ENCODE measurements at places on chromosomes 3 and 15. TPM values are rescaled to one million over a fixed set of nuclear protein-coding genes. Genes with fewer than 3 reads are reported as not detected.

- no peak for DNase-seq
These were observed 668 bp downstream of the MRAS start for GRCh38 chr3:138348754-138349739.

GRCh38 chr15:31266712-31267111 lies 59.9 kb upstream of the KLF13 start:
- no peak for DNase-seq

DNA sequence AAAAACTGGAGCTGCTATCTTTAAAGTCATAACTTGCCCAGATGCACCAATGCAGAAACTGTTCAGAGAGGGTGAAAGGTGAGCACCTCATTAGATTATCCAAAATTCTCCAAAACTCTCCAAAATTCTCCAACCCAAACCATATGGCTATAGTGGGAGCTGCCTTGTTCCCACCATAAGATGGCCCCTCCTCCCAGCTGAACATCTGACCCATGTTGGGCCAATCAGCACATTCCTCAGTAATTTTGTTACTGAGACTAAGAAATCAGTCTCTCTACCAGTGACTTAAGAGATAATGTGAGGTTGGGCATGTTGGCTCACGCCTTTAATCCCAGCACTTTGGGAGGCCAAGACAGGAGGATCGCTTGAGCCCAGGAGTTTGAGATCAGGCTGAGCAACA lies 32.8 kb downstream of the DPH3 start:
- DNase-seq, result no peak

- DNase-seq, result peak; percentile 1
These were observed 1.1 kb upstream of the WDR5B start for GRCh38 chr3:122416966-122417365.

GRCh38 chr3:144921710-144922109 lies 950.1 kb downstream of the DIPK2A start:
- DNase-seq, result no peak

GRCh38 chr15:25230442-25230841 lies 208.4 kb downstream of the UBE3A start:
- DNase-seq, result no peak

DNA sequence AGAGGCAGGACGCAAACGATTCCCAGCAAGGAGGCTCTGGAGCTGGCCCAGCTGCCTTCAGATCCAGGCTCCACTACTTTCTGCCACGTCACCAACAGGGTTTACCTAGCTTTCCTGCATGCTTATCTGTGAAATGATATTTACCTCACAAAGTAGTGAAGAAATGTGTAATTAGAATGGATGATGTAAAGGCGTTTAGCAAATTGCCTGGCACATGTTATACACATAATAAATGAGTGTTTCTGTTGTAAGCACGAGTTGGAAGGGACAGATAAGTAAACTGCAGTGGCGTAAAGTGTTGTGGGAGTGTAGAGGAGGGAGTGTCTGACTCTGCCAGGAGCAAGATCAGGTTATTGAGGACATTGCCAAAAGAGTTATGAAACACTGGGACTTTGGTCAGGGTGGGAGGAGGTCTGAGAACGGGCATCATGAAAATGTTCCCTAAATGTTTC lies 3.5 kb upstream of the CHAC1 start:
- DNase-seq, result no peak

GRCh38 chr15:41804916-41805666 lies 22.8 kb upstream of the JMJD7 start:
- DNase-seq, result no peak

- peak; percentile 62 for DNase-seq
These were observed 50.6 kb downstream of the IQSEC1 start for GRCh38 chr3:13022348-13023234.

DNA sequence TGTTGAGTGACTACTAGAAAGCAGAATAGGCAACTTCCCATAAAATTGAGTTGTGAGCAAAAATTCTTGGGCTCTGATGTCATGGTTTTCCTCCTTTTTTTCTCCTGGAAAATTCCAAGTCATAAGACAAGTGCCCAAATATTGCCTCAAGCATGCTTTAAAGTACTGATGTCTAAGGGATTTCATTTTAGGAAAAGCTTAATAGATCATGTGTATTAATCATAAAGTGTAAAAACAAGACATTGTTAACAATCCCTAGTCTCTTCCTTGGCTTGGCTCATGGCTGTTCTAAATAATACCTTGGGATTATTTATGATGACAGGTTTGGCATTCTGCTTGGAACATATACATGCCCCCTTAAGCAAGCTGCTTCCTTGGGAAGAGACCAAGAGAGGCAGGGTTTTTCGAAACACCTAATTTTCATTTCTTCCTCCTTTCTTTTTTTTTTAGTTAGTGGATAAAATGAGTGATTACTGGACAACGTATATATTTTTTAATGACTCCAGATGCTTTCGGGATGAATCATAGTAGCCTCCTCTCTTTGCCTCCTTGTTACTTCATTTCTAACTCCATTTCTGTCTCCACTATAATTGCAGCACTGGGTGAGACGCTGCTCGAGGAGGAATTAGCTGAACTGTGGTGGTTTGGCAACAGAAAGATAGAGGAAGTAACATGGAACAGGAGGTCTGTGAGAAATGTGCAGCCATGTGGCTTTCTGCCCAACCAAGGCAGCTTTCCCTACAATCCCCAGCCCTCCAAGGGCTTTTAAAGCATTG lies 104.9 kb downstream of the TPRG1 start:
- no peak for DNase-seq

DNA sequence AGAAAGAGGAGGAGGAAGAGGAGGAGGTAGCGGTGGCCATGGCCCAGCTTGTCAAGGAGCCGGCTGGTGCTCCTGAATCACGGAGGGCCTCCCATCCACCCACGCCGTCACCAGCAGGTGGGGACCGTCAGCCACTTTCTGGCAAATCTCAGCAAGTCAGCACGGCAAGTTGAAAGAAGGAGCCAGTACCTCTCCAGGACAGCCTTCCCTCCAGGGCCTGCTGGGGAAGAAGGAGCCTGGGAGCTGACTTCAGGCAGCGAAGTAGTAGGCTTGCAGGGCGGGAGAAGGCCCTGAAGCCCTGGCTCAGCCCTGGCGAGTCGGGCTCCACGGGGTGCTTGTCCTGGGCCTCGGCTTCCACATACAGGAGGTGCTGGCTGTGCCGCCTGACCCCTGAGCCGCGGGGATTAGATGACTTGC lies 99.2 kb upstream of the TRPM1 start:
- DNase-seq, result peak; percentile 36

- DNase-seq, result no peak
These were observed 1.1 kb downstream of the SEC11A start for GRCh38 chr15:84714821-84715220.

DNA sequence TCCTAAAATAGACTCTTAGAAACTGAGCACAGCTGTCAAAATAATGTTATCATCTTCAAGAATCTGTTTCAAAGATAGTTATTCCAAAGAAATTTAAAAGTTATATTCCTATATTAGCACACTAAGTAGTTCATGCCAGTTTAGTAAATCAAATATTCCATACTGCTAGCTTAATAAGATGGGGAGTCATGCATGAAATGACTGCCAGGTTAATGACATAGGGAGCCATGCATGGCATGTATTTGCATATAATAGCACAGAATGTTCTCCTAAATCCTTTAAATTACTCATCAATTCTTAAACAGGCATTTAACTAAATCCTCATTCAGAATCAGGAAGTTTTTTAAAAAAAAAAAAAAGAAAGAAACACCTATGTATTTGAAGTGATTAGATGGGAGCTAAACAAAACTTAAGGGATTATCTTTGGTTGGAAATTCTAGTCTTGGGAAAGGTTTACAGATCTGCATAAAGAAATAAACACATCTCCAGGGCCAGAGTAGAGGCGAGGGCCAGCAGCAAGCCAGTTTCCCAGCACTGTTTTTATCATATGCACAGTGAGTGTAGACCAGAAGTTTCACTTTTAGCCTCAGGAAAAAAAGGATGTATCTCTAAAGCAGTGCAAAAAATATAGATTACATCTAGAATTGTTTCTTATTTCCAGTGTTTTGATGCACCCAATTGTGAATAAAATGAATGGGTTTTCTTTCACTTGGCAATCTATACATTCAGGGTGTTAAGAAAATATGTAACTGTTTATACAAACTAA lies 366.4 kb upstream of the AGTR1 start:
- no peak for DNase-seq

DNA sequence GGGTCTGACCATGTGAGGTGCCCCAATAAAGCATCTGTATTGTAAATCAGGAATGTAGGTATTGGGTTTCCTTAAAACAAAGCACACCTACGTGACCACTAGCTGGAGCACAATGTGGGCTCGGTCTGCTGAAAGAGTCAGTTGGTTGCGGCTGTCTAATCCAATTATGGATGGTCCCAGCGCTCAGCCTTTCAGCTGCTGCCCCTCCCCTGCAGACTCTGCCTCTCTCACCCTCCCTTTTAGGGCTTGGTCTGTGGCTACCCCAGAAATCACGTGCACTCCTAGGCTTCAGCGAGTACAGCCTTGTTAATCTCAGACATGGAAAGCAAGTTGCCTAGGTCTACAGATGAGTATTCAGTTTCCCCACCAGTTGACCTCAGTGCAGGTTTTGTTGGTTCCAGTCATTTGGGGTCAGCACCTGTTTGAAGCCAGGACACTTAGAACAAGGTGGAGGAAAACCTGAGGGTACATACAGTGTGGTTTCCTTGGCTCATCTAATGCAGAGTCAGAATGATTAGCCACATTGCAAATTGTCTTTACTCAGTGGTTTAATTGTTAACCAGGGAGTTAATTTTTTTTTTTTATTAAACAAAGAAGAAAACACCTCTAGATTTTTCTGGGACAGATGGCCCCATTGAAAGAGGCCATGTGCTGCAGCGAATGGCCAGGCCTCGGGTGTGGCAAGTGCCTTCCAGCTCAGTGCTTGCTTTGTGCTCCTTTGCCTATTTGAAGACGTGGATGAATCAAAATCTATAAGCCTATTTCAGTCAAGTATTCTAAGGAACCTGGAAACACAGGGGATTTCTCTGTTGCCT lies 137.7 kb downstream of the IGF1R start:
- no peak for DNase-seq

- DNase-seq, result no peak
These were observed 3.4 kb downstream of the SLC25A26 start for GRCh38 chr3:66224220-66224619.

- DNase-seq, result no peak
These were observed 76.8 kb upstream of the HRH1 start for GRCh38 chr3:11077466-11077865.

DNA sequence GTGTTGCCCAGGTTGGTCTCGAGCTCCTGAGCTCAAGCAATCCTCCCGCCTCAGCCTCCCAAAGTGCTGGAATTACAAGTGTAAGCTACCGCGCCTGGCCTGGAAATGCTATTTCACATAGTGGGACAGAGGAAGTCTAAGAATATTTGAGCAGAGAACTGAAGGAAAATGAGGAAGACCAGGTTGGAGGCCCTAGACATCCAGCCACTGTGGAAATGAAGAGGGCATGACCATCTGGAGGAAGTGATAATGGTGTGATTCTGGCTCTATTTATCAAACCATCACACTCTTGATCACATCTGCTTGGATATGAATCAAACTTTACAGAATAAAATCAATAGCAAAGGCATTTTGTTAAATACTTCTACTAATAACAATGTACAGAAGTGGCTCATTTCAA lies 65.9 kb upstream of the ARHGEF3 start:
- DNase-seq, result no peak

GRCh38 chr3:157125101-157125500 lies 34.8 kb downstream of the CCNL1 start:
- DNase-seq, result no peak

- DNase-seq, result no peak
These were observed 98.4 kb downstream of the IQSEC1 start for GRCh38 chr3:12974819-12975218.

DNA sequence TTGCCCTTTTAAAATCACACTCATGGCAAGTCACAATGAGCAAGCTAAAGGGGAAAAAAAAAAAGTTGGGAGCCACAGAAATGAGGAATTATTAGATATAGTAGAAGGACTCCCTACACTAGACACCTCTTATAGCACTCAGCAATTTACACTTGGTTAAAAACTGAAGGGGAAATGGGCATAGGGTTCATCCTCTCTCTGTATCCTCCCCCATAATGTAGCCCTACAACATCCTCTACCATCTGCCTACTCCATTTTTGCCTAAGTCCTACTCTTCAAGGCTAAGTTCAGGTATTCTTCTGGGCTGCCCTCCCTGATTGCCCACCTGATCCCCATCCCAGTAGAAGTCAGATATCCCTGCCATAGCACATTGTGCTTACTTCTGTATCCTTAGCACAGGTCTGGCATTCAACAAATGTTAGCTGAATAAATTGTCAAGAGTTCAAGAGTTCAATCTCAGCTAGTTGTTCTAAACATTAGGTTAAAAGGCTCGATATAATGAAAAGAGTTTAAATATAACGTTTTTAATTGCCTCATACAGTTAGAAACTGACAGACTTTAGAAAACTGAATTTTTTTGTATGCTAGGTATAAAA lies 14.5 kb downstream of the SETD2 start:
- no peak for DNase-seq

- DNase-seq, result no peak
These were observed 30.6 kb downstream of the SLC49A4 start for GRCh38 chr3:122825460-122825859.

DNA sequence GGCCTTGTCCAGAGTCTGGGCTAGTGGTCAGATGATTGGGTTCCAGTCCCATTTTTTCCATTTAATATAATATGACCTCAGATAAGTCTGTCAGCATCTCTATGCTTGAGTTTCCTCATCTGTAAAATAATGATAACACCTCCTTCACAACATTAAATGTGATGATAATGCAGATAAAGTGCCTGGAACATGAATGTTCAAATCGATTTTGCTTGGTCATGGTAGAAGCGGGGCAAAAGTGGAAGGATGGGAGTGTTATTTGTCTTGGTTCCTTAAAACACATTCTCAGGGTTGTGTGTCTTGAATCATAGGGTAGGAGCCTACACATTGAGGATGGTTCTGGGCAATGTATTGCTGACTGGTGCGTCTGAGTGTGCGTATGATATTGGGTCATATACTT lies 16.9 kb downstream of the ARIH2 start:
- DNase-seq, result no peak

- DNase-seq, result peak; percentile 47
These were observed 3.2 kb downstream of the RAP2B start for GRCh38 chr3:153165261-153165681.

The GOLGA8J gene
- not detected for total RNA-seq

The CCDC54 gene
- total RNA-seq, result not detected

The ISLR2 gene
- under 0.01 TPM for total RNA-seq

The MIX23 gene
- 25.9 TPM for total RNA-seq

The CASR gene
- not detected for total RNA-seq

The CLRN1 gene
- total RNA-seq, result not detected

The ADCY5 gene
- under 0.01 TPM for total RNA-seq

The CKMT1B gene
- total RNA-seq, result not detected
